ENCODE measurements at places on chromosomes 1 and 21.

- no peak for DNase-seq
Observed at GRCh38 chr1:184595596-184595995, 159.1 kb downstream of the EDEM3 start.

GRCh38 chr1:58779801-58780382, 4.0 kb downstream of the JUN start:
- DNase-seq, result peak; percentile 100

GRCh38 chr1:217626321-217626720, 4.6 kb downstream of the GPATCH2 start:
- DNase-seq, result no peak

DNA sequence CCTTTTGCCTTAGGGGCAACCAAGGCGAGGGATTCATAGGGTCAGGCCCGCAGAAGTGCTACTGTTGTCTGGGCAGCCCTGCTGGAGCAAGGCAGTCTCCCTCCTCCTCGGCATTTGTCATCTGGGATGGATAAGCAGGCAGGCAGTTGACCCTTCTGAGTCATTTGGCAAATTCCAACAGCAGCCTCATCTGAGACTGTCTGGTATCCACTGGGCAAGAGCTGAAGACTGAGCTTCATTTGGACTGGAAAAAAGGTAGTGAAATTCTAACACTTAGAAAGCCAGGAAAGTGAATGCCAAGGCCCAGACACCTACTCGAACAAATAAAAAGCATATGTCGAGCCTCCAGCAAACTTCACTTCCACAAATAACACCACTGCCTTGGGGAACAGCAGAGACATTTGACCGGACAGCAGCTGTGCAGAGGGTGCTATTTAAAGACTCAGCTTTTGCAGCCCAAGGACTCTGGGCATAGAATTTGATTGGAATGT, 4.0 kb upstream of the ZBTB40 start:
- no peak for DNase-seq

GRCh38 chr1:72397786-72398185, 115.4 kb upstream of the NEGR1 start:
- peak; percentile 72 for DNase-seq

DNA sequence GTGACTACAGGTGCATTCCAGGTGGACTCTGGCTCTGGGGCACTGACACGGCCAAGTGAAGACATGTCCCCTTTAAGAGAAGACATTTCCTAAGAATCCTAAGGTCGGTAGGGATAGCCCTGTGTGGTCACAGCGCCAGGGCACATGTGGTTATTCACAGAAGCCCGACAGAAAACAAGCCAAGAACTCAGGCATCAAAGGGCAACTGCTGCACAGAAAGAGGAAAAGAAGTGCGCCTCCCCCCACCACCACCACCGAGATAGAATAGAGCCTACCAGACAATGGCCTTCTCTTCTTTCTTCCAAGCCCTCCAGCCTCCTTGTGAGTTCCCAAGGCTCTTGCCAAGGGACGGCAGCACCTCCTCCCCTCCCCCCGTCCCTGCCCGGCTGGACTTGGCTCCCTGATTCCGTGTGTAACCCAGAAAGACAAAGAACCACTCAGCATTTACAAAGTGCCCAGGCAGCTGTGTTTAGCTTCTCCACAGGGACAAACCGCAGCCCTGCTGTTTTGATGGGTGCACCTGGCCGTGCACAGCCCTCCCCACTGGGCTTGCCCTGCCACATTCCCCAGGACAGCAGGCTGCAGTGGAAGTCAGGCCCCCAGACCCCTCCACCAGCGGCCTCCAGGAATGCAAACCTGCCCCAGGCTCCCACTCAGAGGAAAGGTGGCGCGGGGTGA, 30.2 kb downstream of the TMPRSS2 start:
- no peak for DNase-seq

- DNase-seq, result no peak
Observed at GRCh38 chr1:156643049-156643777, 1.3 kb downstream of the BCAN start.

DNA sequence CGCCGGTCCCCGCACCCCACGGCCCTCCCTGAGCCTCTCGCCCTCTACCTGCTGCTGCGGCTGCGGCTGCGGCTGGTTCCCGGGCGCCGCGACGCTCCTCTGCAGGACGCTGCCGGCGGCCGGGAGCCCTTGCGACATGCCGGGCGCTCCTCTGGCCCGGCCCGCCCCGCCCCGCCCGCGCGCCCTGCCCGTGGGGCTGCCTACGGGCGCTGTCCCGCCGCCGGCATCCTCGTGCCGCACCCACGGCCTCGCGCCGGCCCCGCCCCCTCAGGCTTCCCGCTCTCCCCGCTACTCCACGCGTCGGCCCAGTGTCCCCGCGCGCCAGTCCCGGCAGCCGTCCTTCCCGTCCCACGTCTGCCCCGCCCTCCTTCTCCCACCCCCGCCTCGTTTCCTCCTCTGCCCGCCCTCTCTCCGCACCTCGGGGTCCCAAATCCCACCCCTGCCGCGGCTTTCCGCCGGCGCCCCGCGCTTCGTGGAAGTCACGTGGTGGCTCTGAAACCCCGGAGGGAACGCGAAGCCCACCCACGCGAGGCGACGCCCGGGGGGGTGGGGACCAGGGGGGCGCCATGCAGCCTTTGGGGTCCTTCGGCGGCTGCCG, at the start of gene BATF3:
TSS of gene BATF3 (minus strand) at position 216 of the 598 bp plus-strand sequence. CDS start at position 138, 78 bp downstream.
- no peak for DNase-seq

Measured in NCI-H1105 treated with DMSO at 0.1 percent for 48 hours (cell line).